ENCODE measurements at places on chromosomes 3 and 15. TPM values are rescaled to one million over a fixed set of nuclear protein-coding genes. Genes with fewer than 3 reads are reported as not detected.

- no peaks in the 10 kb centered on the region for H3K27me3 ChIP-seq
- no peak overlapping the region for H3K27ac ChIP-seq
- no peak overlapping the region for H3K4me3 ChIP-seq
- no peak for DNase-seq
Observed at GRCh38 chr3:184796551-184796950, 15.4 kb upstream of the VPS8 start.

GRCh38 chr3:115503394-115503793, 119.9 kb upstream of the GAP43 start:
- H3K27ac ChIP-seq, result no peak overlapping the region
- no peak overlapping the region for H3K4me3 ChIP-seq
- H3K27me3 ChIP-seq, result no peaks in the 10 kb centered on the region
- peaks cover 1% of the 10 kb centered on the region for H3K4me1 ChIP-seq
- no peak for DNase-seq
- H3K36me3 ChIP-seq, result no peaks in the 10 kb centered on the region

- no peak overlapping the region for H3K4me3 ChIP-seq
- no peaks in the 10 kb centered on the region for H3K27me3 ChIP-seq
- no peaks in the 10 kb centered on the region for H3K36me3 ChIP-seq
- peak; percentile 54 for DNase-seq
- no peak overlapping the region for H3K27ac ChIP-seq
- H3K4me1 ChIP-seq, result peaks cover 5% of the 10 kb centered on the region
Observed at GRCh38 chr3:155026999-155027591, 53.0 kb upstream of the MME start.

DNA sequence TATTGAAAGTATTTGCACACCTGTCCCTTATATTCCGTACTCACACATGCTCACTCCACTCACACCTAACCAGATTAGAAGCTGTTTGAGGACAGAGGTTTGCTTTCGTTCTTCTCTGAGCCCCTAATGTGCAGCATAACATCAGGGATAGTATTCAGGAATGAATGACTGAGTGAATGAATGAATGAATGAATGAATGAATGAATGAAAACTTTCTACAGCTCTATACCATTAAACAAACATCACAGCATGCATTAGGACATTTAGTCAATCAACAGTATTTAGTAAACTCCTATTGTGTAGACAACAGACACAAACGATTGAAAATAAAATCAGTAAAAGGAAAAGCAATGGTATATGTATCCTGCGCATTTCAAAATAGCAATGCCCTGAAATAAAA, 212.7 kb downstream of the SHQ1 start:
- no peak overlapping the region for H3K4me3 ChIP-seq
- no peak for DNase-seq
- no peaks in the 10 kb centered on the region for H3K4me1 ChIP-seq
- H3K27ac ChIP-seq, result no peak overlapping the region

GRCh38 chr3:9208605-9209152, 40.8 kb downstream of the SRGAP3 start:
- no peaks in the 10 kb centered on the region for H3K27me3 ChIP-seq
- peaks cover 26% of the 10 kb centered on the region for H3K4me1 ChIP-seq
- no peak overlapping the region for H3K4me3 ChIP-seq
- DNase-seq, result no peak
- H3K36me3 ChIP-seq, result no peaks in the 10 kb centered on the region

B3GNT5 gene
- 14.1 TPM for total RNA-seq

- no peak for DNase-seq
- no peak overlapping the region for H3K4me3 ChIP-seq
- H3K27me3 ChIP-seq, result peaks cover 26% of the 10 kb centered on the region
- peaks cover 22% of the 10 kb centered on the region for H3K4me1 ChIP-seq
- no peak overlapping the region for H3K27ac ChIP-seq
- H3K36me3 ChIP-seq, result no peaks in the 10 kb centered on the region
Observed at GRCh38 chr15:101482526-101483371, 6.8 kb downstream of the PCSK6 start.

- no peaks in the 10 kb centered on the region for H3K36me3 ChIP-seq
- no peak for DNase-seq
- H3K27ac ChIP-seq, result no peak overlapping the region
- H3K4me1 ChIP-seq, result no peaks in the 10 kb centered on the region
- no peak overlapping the region for H3K4me3 ChIP-seq
Observed at GRCh38 chr15:58348095-58348812, 83.5 kb upstream of the LIPC start.

DNA sequence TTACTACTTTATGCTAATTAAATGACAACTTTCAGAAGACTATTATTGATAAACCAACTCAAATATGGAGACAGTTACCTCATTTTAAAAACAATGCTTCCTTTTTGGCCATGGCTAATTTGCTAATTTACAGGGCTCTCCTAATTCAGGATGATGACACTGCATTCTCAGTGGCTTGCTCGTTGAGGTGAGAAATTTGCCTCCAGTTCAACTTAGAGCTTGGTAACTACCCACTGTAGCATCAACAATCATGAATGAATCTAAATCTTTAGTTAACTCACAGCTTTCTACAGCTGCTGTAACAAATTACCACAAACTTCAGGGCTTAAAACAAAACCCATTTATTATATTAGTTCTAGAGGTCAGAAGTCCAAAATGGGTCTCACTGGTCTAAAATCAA, 14.0 kb downstream of the PBRM1 start:
- no peak overlapping the region for H3K27ac ChIP-seq
- H3K36me3 ChIP-seq, result peaks cover 6% of the 10 kb centered on the region

WNT5A gene
- total RNA-seq, result 3.3 TPM

DNA sequence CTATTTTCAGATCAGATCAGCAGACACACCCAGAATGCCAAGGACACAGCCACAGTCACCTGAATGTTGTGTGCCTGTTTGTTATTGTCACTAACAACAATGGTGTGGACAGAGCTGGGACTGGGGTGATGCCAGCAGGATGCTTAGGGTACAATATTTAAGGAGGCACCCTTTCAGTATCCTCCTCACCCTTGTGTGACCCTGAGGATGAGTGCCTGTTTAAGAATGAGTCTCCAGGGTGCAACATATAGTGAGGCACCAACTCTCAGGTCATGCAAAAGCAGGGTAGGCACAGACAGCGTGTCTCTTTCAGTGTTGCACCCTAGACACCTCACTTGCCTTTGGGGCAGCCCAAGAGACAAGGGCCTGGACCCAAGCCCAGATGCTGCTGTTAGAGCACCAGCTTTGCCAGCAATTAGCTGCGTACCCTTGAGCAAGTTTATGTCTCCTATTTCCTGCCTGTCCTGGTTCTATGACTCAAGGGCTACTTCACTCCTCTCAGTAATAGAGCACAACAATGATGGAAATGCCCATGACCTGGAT, 122.6 kb downstream of the AQP9 start:
- no peak for DNase-seq
- no peak overlapping the region for H3K27ac ChIP-seq
- no peaks in the 10 kb centered on the region for H3K27me3 ChIP-seq
- H3K4me3 ChIP-seq, result no peak overlapping the region
- H3K36me3 ChIP-seq, result no peaks in the 10 kb centered on the region
- H3K4me1 ChIP-seq, result peaks cover 5% of the 10 kb centered on the region

DNA sequence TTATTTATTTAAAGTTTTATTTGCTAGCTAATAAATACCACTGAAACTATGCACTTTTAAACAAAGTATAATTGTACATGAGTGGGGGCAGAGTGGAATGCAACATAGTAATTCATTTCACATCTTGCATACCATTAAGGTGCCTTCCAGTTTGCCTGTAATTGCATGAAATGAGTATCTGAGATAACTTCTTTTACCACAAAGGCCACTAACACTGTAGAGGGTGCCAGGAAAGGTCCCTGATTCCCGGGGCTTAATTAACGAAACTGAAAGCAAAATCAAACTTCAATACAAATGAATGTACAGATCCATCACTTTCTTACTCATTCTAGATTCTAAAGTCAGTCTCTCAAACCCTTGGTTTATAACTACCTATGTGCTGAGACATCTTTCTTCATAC, 2.1 kb downstream of the CD47 start:
- H3K27ac ChIP-seq, result no peak overlapping the region
- peaks cover 40% of the 10 kb centered on the region for H3K27me3 ChIP-seq
- no peak overlapping the region for H3K4me3 ChIP-seq
- H3K36me3 ChIP-seq, result no peaks in the 10 kb centered on the region
- DNase-seq, result no peak

- H3K27me3 ChIP-seq, result peaks cover 12% of the 10 kb centered on the region
- no peak overlapping the region for H3K27ac ChIP-seq
- H3K4me1 ChIP-seq, result peaks cover 3% of the 10 kb centered on the region
Observed at GRCh38 chr15:98416222-98416855, 232.0 kb upstream of the IGF1R start.

DNA sequence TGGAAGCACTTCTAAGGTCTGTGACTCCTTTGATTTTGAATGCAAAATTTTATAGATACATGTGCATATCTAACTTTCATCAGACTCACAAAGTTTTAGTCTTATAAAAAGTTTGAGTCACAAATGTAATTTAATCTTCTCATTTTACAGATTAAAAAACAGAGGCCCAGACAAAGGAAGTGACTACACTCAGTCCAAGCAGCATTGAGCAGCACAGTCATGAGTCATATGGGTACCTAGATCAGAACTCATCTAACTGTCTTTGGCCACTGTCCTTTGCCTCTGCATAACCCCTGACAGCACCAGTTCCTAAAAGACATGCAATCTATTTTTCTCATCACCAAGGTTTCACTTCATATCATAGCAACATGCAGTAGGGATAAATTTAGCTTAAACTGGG, 210.7 kb upstream of the KCNH8 start:
- no peaks in the 10 kb centered on the region for H3K4me1 ChIP-seq
- no peak overlapping the region for H3K4me3 ChIP-seq
- H3K27me3 ChIP-seq, result no peaks in the 10 kb centered on the region
- no peak for DNase-seq
- H3K27ac ChIP-seq, result no peak overlapping the region

GRCh38 chr3:127342735-127343134, 54.9 kb upstream of the PRR20G start:
- peaks cover 17% of the 10 kb centered on the region for H3K27me3 ChIP-seq
- H3K4me3 ChIP-seq, result no peak overlapping the region
- peak; percentile 59 for DNase-seq
- no peak overlapping the region for H3K27ac ChIP-seq
- no peaks in the 10 kb centered on the region for H3K36me3 ChIP-seq
- H3K4me1 ChIP-seq, result no peaks in the 10 kb centered on the region

GRCh38 chr15:69757186-69757585, 304.6 kb downstream of the RPLP1 start:
- H3K36me3 ChIP-seq, result no peaks in the 10 kb centered on the region
- H3K27me3 ChIP-seq, result no peaks in the 10 kb centered on the region
- H3K4me3 ChIP-seq, result no peak overlapping the region
- peaks cover 7% of the 10 kb centered on the region for H3K4me1 ChIP-seq
- no peak for DNase-seq
- no peak overlapping the region for H3K27ac ChIP-seq

DNA sequence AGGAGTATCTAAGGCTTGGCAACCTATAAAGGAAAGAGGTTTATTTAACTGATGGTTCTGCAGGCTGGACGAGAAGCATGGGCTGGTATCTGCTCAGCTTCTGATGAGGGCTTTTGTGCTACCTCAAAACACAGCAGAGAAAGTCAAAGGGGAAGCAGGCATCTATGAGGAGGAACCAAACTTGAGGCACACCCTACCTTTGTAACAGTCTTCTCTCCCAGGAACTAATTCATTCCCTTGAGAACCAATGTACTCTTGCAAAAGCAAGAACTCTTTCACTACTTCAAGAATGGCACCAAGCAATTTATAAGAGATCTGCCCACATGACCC, 109.0 kb downstream of the CGGBP1 start:
- H3K4me3 ChIP-seq, result no peak overlapping the region
- H3K27ac ChIP-seq, result no peak overlapping the region
- H3K36me3 ChIP-seq, result no peaks in the 10 kb centered on the region
- DNase-seq, result no peak
- no peaks in the 10 kb centered on the region for H3K4me1 ChIP-seq
- no peaks in the 10 kb centered on the region for H3K27me3 ChIP-seq

GRCh38 chr3:170448584-170448983, 29.9 kb downstream of the CLDN11 start:
- no peaks in the 10 kb centered on the region for H3K27me3 ChIP-seq
- no peak overlapping the region for H3K27ac ChIP-seq
- H3K4me3 ChIP-seq, result no peak overlapping the region
- H3K36me3 ChIP-seq, result no peaks in the 10 kb centered on the region

RASGRP1 gene
- 2.5 TPM for total RNA-seq

ZNF80 gene
- total RNA-seq, result not detected

- no peak overlapping the region for H3K27ac ChIP-seq
- DNase-seq, result no peak
- no peaks in the 10 kb centered on the region for H3K27me3 ChIP-seq
Observed at GRCh38 chr3:60010781-60011180, 961.0 kb upstream of the CFAP20DC start.

BFSP2 gene
- total RNA-seq, result not detected

GRCh38 chr3:13518516-13518953, 30.4 kb upstream of the FBLN2 start:
- no peak for DNase-seq
- H3K27ac ChIP-seq, result no peak overlapping the region
- H3K36me3 ChIP-seq, result no peaks in the 10 kb centered on the region
- peaks cover 5% of the 10 kb centered on the region for H3K4me1 ChIP-seq
- no peak overlapping the region for H3K4me3 ChIP-seq

GRCh38 chr3:64995857-64996551, 308.2 kb upstream of the ADAMTS9 start:
- no peak overlapping the region for H3K27ac ChIP-seq
- no peaks in the 10 kb centered on the region for H3K27me3 ChIP-seq
- peaks cover 25% of the 10 kb centered on the region for H3K4me1 ChIP-seq
- H3K4me3 ChIP-seq, result no peak overlapping the region
- no peak for DNase-seq

DNA sequence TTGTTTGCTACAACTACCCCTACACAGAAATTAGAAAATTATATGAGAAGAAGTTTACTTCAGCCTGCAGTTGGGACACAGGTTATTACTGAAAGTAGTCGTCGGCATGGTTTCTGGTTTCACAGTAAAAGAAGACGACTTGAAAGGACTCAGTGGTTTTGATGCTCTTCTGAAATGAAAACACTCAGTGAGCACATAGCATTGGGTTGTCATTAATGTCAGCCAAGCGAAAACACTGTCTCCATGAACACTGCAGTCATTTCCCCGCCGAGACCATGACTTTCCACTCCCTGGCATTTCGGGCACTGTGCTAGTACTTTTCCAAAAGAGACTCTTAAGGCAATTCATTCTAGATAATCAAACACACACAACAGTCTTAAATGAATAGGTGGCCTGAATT, 69.2 kb upstream of the ICE2 start:
- DNase-seq, result no peak
- no peaks in the 10 kb centered on the region for H3K4me1 ChIP-seq
- H3K4me3 ChIP-seq, result no peak overlapping the region

DNA sequence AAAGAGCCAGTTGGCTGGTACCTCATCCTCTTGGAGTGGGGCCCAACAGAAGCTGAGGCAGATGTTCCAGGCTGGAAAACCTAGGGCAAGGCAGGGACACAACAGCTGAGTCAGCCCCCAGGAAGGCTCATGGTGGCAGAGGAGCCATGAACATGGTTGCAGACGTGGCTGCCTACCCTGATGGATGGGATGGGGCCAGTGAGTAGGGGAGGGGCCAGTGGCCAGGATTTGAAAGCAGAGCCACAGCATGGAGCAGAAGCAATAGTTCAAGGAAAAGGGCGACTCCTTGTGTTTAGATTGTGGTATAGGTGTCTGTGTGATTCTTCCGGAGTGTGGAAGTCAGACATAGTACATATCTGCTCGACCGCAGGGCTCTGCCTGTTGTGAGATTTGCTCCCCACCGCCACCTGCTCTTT, 24.2 kb downstream of the PXYLP1 start:
- peaks cover 24% of the 10 kb centered on the region for H3K4me1 ChIP-seq
- peak; percentile 49 for DNase-seq
- H3K4me3 ChIP-seq, result no peak overlapping the region
- H3K36me3 ChIP-seq, result no peaks in the 10 kb centered on the region
- H3K27me3 ChIP-seq, result no peaks in the 10 kb centered on the region
- no peak overlapping the region for H3K27ac ChIP-seq

- no peaks in the 10 kb centered on the region for H3K36me3 ChIP-seq
- H3K4me3 ChIP-seq, result no peak overlapping the region
- H3K27ac ChIP-seq, result no peak overlapping the region
- H3K27me3 ChIP-seq, result no peaks in the 10 kb centered on the region
Observed at GRCh38 chr3:32097768-32098167, 8.7 kb upstream of the GPD1L start.
